ENCODE measurements at places on chromosomes 11 and 22.
A peak's percentile ranks its signal among the peaks of the same experiment; 100 is the strongest.

DNA sequence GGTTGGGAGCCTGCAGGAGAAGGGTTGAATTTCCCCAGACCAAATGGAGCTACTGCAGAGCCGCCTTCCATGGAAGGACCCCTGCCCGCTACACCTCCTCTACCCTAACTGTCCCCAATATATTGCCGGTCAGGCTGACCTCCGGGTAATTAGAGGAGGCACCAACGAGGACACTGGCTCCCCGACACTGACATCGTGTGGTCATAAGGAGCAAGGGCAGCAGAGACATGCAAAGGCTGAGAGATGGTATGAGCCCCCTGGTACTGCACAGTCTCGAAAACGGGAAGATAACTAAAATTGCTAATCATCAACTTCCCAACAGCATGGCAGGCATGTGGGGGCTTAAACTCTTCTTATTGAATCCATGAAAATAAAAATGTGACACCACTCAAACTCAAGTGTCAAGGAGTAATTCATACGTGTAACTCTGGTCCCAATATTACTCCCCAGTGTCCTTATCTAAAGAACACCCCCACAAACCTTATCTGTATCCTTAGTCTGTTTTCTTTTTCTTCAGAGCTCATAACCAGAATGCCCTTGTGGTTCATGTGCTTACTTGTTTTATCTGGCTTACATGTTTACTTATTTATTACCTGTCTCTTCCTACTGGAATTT, 4.4 kb downstream of the CAVIN3 start:
- peak; percentile 51 for DNase-seq

DNA sequence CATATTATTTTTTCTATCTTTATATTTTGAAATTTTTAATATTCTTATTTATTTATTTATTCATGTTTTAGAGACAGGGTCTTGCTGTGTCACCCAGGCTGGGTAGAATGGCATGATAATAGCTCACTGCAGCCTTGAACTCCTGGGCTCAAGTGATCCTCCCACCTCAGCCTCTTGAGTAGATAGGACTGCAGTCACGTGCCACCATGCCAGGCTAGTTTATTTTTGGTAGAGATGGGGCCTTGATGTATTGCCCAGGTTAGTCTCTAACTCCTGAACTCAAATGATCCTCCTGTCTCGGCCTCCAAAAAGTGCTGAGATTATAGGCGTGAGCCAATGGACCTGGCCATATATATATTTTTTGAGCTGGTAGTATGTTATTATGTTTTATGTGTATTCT, 2.4 kb upstream of the SPDYC start:
- no peak for DNase-seq

- DNase-seq: no peak
Observed at GRCh38 chr11:13333456-13333957, 55.9 kb downstream of the BMAL1 start.

GRCh38 chr11:16854979-16855378, 116.5 kb downstream of the C11orf58 start:
- DNase-seq: no peak

DNA sequence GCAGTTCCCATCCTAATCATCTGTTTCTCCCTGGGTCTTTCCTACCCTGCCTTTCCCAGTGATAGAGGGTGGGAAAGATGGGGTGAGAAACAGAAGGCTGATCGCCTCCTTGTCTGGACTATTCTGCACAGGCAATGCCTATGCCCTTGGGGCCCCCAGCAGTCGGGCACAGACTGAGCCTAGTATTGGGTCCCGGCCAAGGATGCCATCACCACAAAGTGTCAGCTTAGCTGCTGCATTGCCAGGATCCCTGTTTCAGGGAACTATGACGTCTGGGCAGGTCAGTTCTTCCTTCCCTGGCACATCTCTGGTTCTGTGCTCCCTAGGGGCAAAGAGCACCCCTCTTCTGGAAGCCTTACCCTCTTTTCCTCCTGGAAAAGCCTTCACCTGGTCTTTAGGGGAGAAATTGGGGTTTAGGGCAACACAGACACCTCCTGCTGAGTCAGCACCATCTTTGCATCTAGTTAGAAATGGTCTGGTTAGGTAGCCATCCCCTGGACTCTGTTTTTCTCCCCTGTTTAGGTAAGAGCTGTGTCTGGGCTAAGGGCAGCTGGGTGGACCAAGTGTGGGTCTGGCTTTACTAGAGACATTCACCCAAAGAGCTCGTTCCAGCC, 2.1 kb downstream of the ADAMTS8 start:
- DNase-seq: no peak

- DNase-seq: no peak
Observed at GRCh38 chr11:23539556-23539955, 679.3 kb upstream of the CCDC179 start.

DNA sequence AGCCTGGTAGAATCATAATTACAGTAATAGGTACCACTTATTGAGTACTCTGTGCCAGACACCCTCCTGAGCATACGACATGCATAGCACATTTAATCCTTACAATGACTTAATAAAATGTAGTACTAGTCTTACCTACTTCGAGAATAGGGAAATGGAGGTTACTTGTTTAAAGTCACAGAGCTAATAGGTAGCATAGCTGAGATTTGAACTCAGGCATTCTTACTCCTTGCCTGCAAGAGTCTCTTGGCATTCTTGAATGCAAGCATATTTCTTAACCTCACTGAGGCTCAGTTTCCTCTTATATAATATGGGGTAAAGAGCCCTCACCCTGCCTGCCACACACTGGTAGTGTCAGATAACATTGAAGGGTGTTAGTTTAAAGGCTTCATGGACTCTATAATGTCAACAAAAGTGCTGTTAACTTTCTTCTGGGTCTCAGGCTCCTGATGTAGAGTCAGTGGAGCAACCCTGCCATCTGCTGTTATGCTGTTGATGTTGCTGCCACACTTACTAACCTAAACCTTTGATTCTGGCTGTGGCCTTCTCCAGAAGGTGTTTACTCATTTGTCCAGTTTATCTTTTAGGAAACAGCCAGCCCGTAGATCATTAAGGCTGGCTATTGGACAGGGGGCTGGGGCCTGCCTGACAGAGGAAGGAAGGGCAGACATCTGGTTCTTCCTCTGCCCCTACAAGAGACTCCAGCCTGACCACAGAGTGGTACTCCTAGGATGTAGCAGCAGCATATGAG, 18.9 kb downstream of the LIMK2 start:
- no peak for DNase-seq

GRCh38 chr11:64989416-64989815, 7.4 kb downstream of the BATF2 start:
- DNase-seq: no peak

- DNase-seq: peak; percentile 52
Observed at GRCh38 chr11:31810779-31811647, at the start of gene PAX6. PAX6 (minus strand) TSS chr11:31811322; CDS start chr11:31806411, 4,911 bp downstream.

DNA sequence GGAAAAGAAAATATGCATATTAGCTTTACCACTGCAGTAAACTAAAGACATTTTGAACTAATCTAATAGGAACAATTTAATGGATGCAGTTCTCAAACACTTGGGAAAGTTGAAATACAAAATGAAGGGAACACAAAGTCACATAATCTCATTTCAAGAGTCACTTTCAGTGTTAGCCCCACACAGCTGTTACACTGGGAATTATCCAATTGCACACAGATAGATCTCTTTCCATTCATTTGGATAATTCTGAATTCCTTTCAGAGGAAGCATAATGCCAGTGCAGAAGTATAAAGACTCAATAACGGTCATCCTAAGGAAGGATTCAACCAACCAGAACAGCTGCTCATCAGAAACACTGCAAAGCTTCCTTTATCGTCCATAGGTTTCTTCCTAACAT, 173.3 kb downstream of the GRIA4 start:
- no peak for DNase-seq

GRCh38 chr11:133258751-133259150, 273.6 kb downstream of the OPCML start:
- no peak for DNase-seq

DNA sequence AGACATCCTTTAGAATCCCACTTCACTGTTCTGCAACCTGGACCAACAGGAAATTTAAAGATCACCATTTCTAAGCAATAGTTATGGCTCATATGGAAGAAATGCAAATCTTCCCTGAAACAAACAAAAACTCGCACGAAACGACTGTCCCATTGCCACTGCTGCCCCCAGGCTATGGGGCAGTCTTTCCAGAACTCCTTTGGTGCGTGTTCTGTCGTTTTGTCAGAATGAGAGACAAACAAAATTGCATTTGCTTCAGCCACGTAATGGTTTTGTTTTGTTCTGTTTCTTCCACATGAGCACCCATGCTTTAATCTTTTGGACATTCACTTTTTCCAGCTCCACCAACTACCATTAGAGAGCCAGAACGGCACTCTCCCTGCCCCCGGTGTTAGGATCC, 10.8 kb upstream of the FBLN1 start:
- DNase-seq: no peak

DNA sequence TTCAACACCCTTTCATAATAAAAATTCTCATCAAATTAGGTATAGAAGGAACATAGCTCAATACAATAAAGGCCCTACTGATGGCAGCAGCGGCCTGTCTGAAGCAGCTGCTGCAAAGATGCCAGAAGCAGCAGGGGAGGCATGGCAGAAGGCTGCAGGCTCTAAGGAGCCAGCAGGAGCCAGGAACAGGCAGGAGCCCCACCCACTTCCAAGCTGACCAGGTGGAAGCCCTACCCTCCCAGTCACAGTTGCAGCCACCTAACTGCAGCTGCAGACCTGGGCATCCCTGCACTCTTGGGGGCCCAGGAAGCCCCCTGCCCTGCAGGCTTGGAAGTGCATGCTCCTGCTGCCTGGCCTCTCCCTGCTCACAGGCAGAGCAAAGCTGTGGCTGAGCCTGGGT, 18.2 kb upstream of the OR6A2 start:
- DNase-seq: no peak

- no peak for DNase-seq
Observed at GRCh38 chr22:30208631-30209603, 37.6 kb downstream of the LIF start.

DNA sequence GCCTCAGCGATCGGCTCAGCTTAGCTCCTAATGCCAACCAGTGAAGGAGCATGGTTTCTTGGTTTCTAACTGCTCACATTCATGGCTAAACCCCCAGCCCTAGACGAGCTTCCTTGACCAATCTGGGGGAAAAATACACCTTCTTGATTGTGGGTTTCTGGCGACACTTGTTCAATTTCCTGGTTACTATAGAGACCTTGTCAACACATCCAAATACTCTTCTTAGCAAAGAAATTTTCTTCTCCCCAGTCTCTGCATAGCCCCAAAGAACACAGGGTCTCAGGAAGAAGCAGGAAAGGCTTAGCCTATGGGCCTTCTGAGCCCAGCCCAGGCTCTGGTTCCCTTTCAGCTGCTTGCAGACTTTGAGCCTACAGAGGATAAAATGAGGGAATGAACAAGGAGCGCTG, 88.5 kb upstream of the SYT13 start:
- no peak for DNase-seq

DNA sequence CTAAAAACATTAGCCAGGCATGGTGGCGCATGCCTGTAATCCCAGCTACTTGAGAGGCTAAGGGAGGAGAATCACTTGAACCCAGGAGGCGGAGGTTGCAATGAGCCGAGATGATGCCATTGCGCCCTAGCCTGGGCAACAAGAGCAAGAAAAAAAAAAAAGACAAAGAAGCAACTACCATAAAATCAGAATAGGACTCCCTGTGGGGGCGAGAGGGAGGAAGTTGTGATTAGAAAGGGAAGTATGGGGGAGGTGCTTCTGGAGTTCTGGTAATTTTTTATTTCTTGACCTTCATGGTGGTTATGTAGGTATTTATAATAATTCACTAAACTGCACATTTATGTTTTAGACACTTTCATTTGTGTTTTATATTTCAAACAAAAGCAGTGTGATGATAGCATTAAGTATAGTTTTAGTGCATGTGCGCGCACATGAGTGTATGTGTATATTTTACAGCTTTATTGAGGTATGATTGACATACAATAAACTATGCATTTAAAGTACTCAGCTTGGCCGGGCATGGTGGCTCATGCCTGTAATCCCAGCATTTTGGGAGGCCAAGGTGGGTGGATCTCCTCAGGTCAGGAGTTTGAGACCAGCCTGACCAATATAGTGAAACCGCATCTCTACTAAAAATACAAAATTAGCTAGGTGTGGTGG, 43.5 kb downstream of the SIK2 start:
- no peak for DNase-seq

- DNase-seq: no peak
Observed at GRCh38 chr11:76758311-76758710, 24.8 kb upstream of the TSKU start.

- no peak for DNase-seq
Observed at GRCh38 chr11:116473790-116474346, 298.9 kb downstream of the BUD13 start.

DNA sequence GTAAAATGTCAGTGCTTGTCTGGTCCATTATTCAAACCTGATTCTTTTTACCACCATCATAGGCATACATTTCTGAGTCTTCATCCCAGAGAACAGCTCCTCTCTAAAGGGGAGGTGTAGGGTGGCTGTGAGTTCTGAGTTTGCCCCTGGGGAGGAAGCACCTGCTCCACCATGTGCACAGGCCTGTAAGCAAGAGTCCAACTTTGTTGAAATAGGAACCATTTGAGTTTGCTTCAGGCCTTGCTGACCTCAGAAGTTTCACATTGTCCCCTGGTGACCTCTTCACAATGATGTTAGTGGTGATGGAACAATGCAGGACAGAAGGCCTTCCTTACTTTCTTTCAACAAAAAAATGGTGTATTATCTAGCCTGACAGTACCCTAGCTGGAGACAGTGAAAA, 54.6 kb upstream of the TOP3B start:
- no peak for DNase-seq

DNA sequence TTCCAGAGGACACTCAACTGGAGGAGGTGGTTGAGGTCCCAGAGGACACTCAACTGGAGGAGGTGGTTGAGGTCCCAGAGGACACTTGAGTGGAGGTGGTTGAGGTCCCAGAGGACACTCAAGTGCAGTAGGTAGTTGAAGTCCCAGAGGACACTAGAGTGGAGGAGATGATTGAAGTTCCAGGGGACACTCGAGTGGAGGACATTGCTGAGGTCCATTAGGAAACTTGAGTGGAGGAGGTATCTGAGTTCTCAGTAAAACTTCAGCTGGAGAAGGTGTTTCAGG, 39.7 kb downstream of the ZNF195 start:
- DNase-seq: no peak

DNA sequence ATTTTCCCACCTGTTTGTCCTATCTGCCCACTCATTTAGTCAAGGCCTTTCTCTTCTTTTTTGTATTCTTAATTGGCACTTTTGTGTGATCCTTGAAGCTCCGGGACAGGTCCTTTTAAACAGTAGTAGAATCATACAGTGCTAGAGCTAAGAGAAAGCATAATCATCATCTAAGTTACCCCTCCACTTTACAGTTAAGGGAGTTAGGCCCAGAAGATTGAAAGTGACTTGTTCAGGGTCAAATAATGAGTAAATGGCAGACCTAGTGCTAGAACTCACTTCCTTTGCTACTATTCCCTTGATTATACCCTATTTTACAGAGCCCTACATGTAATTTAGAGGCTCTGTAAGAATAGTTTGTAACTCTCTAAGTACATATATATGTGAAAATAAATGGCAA, 2.5 kb downstream of the USP47 start:
- DNase-seq: no peak
